ENCODE measurements at places on chromosomes 5 and 9. TPM values are rescaled to one million over a fixed set of nuclear protein-coding genes. Genes with fewer than 3 reads are reported as not detected.

The CCDC183 gene
- total RNA-seq = 0.15 TPM

The RAB14 gene
- 51.0 TPM for total RNA-seq

The C5orf58 gene
- not detected for total RNA-seq

The ADAMTSL2 gene
- total RNA-seq = not detected

The ACOT12 gene
- not detected for total RNA-seq

The TMEM245 gene
- total RNA-seq = 46.5 TPM

The TMEM171 gene
- total RNA-seq = 6.3 TPM

The HTR1A gene
- total RNA-seq = not detected

The RICTOR gene
- 10.3 TPM for total RNA-seq

The MED7 gene
- 16.6 TPM for total RNA-seq

The F2RL2 gene
- 3.7 TPM for total RNA-seq

The LRRTM2 gene
- not detected for total RNA-seq

The RABEPK gene
- 45.4 TPM for total RNA-seq

The SAXO1 gene
- total RNA-seq = not detected

The COL5A1 gene
- total RNA-seq = 48.7 TPM

The GZMA gene
- total RNA-seq = not detected

The PLAC8L1 gene
- 0.26 TPM for total RNA-seq

The ELAVL2 gene
- 0.06 TPM for total RNA-seq

The GCNT4 gene
- total RNA-seq = 0.35 TPM

The GRXCR2 gene
- not detected for total RNA-seq

The FBP2 gene
- not detected for total RNA-seq

The INSL4 gene
- 16.7 TPM for total RNA-seq

The FIBCD1 gene
- 17.2 TPM for total RNA-seq

The SEPTIN8 gene
- total RNA-seq = 14.6 TPM

The IL33 gene
- not detected for total RNA-seq

The GPR151 gene
- total RNA-seq = not detected

The RALGDS gene
- total RNA-seq = 27.2 TPM

The APBA1 gene
- 0.13 TPM for total RNA-seq

The CFAP90 gene
- total RNA-seq = 0.53 TPM

The DNAJC21 gene
- total RNA-seq = 21.2 TPM

The PHAX gene
- 56.6 TPM for total RNA-seq

The TSC1 gene
- 15.2 TPM for total RNA-seq

Data from A549 treated with GW870086 at 1 μM for 4 hours (cell line).